ENCODE measurements at places on chromosomes 5 and 9.

DNA sequence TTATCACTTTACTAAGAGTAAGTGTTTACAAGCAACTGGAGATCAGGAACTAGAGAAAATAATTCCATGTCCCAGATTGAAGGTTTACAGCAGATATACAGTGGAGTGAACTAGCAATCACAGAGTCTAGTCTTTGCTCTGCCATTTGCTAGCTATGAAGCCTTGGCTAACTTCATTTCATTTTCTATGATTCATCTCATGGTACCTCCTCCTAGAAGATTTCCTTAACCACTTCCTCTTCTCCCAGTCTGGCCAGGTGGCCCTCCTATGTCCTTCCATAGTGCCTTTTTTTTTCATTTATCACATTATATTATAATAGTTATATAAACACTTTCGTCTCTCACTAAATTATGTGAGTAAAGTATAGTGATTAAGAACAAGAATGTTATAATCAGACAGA is 52.1 kb downstream of the GRIA1 start:
- no peak for DNase-seq

- no peak for DNase-seq
These were observed 101.5 kb upstream of the GHR start for GRCh38 chr5:42321785-42322184.

GRCh38 chr5:54581831-54582548 is 64.4 kb downstream of the SNX18 start:
- DNase-seq: no peak

GRCh38 chr5:85132269-85132668 is 747.6 kb upstream of the EDIL3 start:
- no peak for DNase-seq

DNA sequence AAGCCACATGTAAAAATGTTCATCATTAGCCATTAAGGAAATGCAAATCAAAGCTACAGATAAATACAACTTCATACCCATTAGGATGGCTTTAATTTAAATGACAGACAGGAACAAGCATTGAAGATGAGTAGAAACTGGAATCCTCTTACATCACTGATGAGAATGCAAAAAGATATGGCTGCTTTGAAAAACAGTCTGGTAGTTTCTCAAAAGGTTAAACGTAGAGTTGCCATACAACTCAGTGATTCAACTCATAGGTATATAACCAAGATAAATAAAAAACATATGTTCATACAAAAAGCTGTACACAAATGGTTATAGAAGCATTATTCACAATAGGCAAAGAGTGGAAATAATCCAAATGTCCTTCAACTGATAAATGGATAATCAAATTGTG is 228.8 kb upstream of the ZNF462 start:
- no peak for DNase-seq

DNA sequence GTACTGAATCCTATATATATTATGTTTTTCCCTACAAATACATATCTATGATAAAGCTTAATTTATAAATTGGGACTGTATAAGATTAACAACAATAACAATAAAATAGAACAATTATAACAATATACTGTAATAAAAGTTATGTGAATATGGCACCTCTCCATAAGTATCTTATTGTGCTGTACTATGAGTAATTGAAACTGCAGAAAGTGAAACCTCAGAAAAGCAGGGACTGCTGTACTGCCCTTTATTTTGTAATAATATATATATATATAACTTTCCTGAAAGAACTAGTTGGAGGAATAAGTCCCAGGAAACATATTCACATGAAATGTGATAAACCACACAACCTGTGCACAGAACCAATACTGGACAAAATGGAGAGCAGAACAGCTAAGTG is 77.3 kb downstream of the PAM start:
- DNase-seq: no peak

Data from T-helper 2 cell treated with Interferon-gamma antibody and Interleukin-4, amounts not matched to agents 5 μg/mL and 100 μg/mL, for 36 hours (primary cell).